ENCODE measurements at places on chromosomes 13 and 19.
A peak's percentile ranks its signal among the peaks of the same experiment; 100 is the strongest.

GRCh38 chr19:42693760-42694350 is 46.4 kb downstream of the PSG3 start:
- DNase-seq: peak; percentile 57

- DNase-seq: no peak
Observed at GRCh38 chr19:28868836-28869235, 344.1 kb downstream of the UQCRFS1 start.

DNA sequence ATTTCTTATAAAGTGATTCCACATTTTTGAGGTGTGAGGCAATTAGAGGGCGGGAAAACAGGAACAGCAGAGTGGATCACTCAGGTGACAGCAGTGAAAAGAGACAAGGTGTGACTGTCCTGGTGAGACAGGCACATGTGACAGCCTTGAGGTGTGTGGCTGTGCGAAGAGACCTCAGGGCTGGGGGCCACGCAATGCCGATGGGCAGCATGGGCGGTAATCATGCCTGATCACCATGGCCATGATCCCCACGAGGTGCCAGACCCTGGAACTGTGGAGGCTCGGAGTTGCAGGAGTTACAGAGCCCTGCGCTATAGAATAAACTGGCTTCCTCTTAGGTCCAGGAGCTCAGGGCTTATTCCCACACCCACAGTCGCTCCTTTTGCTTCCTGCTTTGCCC is 2.0 kb downstream of the SPACA6 start:
- no peak for DNase-seq

DNA sequence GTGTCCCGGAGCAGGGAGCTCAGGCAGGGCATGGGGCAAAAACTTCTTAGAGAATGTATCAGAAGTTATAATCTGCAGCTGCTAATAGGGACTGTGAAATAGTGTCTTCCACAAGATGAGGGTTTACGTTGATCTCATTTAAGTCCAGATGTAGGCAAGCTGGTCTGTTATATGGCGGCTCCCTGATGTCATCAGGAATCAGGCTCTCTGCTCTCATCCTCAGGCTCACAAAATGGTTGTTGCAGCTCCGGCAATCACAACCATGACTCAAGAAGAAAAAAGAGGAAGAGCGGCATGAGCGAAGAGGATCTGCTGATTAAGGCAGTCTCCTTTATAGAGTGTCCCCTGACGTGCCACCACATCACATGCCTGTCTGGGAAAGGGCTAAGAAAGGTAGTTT is 191.3 kb downstream of the KLF5 start:
- no peak for DNase-seq

- no peak for DNase-seq
Observed at GRCh38 chr19:16836115-16837034, 7.2 kb downstream of the SIN3B start.

DNA sequence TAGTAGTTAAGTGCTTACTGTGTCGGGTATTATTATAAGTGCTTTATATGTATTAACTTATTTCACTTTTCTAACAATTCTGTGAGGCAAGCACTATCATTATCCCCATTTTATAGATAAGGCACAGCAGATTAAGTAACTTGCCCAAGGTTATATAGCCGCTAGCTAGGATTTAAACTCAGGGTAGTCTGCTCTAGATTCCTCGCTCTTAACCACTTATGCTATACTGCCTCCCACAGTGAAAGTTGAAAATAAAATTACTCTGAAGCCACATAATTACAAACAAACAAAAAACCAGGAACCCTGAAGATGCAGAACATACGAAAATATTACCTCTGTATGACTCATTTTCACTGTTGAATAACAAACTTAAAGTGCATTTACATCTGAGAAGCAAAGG is 3.9 kb downstream of the TEX30 start:
- no peak for DNase-seq

DNA sequence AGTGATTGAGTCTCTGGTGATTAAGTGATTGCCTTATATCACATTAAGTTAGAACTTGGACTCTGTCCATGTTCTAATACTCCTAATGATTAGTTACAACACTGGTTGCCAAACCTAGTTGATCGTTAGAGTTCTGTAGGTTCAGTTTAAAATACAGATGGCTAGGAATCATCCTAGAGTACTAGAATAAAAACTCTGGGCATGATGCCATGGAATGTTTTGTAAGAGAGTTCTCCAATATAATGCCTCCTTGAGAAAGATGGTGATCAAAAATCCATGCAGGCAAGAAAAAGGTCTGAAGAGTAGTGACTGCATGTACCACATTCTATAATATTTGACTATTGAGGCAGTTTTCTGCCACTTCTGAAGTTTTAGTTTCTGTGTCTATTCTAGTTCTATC is 176.3 kb downstream of the GPC5 start:
- no peak for DNase-seq

DNA sequence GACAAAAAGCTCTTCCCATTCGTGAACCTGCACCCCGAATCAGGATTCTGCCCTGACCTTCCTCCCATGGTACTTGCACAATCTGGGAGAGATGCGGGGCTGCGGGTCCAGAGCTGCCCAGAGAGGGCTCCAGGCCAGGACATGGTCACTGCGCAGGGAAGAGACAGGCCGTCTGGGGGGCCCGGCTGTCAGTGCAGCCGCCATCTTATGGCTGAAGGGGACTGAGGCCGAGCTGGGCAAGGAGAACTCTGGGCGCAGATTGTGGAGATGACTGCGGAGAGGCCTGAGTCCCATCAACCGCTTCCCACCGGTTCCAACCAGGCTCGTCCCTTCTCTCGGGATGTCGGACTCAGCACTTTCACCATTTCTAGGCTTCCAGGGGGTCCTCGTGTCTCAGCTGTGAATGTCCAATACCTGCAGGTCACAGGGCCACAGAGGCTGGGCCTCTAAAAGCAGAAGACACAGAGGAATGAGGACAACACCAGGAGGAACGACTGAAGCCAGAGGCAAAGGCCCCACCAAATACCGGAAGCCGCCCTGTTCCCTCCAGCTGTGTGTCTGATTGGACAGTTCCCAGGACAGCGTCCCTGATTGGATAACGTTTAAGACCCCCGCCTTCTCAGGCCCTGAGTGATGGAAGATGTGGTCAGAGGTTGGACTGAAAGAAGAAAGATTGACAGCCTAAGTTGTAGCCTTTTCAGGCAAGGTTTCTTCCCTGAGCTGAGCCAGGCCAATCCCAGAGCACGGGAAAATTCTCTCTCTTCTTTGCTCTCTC is 117.1 kb upstream of the ZNF91 start:
- no peak for DNase-seq

GRCh38 chr13:33191425-33192210 is 93.9 kb downstream of the STARD13 start:
- no peak for DNase-seq

DNA sequence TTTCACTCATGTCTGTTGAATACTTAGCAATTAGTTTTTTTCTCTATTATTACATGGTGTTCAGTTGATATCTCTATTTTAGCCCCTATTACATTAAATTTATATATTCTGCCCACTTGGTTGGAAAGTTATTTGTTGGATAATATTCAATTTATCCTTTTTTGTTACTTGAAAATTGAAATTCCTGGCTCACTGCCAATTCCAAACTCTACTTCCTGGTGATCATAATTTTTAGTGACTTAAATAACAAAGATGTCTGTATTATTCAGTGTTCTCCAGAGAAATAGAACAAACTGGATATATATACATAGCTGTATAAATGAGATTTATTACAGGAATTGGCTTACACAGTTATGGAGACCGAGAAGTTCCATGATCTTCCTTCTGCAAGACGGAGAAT is 93.6 kb downstream of the GPC5 start:
- DNase-seq: no peak

DNA sequence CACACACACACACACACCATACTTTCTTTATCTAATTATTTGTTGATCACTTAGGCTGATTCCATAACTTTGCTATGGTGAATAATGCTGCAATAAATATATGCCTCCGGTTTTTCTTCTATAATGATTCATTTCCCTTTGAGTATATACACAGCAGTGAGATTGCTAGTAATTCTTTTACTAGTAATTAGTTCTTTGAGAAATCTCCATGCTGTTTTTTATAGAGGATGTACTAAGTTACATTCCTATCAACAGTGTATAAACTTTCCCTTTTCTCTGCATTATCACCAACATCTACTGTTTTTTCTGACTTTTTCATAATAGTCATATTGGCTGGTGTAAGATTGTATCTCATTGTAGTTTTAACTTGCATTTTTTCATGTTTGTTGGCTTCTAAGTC is 1405.1 kb downstream of the PCDH9 start:
- DNase-seq: no peak

GRCh38 chr13:75724752-75725517 is 88.8 kb downstream of the LMO7 start:
- DNase-seq: no peak

- DNase-seq: peak; percentile 27
Observed at GRCh38 chr13:26785838-26786630, 25.4 kb upstream of the GPR12 start.

DNA sequence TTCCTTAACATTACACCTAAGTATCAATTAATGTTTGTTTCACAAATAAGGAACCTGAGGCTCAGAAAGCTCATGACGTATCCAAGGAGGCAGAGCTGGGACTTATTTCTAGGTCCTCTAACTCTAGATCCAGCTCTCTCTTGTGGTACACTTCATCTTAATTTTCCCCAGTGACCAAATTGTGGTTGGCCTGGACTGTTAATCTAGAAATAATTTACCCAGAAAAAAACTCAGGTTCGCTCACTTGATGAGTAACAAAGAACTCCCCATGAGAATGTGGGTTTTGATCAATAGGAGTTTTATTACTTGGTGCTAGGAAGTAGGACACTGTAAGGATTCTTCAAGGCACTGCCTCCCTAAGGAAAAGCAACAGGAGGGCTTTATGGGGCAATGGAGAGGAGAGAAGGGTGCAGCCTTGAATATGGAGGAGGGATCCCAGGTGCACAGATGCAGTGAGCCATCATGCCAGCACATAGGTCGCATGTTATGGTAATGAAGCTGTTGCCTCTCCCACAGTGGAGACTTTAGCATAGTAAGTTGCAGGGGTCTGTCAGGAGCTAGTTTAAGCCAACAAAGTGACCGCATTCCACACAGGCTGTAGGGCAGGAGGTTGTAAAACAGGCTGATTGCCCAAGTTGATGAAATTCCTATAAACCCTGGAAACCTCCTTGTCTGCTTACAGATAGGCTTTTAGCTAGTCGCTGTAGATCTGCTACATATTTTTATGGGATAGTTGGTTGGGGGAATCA is 14.7 kb downstream of the RAP2A start:
- no peak for DNase-seq

DNA sequence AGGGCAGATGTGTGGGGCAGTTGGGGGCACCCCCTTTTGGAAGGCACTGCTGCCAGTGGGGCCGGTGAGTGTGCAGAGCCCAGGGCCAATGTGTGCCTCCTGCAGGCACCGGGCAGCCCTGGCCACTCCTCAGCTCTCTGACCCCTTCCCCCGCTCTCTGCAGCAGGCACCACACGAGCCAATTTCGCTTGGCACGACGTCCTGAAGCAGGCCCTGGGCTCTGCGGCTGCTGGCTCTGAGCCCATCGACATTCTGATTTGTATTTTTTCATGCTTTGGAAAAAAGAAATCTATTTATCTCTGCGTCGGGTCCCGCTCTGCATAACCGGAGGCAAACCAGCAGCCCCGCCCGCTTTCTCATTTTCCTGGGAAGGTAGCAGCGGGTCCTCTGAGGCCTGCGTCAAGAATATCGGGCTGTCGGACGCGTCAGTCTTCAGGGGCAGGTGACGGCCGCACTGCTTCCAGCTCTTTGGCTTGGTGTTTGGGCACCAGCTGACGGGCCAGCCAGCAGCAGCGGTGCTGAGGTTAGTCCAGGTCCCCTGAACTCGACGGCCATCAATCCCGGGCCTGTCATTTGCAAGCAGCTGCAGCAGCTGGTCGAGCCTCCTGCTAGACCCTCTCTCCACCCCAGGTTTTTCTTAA is 134.3 kb downstream of the KDM4B start:
- no peak for DNase-seq

GRCh38 chr13:58379221-58379620 is 747.7 kb downstream of the PCDH17 start:
- DNase-seq: no peak

DNA sequence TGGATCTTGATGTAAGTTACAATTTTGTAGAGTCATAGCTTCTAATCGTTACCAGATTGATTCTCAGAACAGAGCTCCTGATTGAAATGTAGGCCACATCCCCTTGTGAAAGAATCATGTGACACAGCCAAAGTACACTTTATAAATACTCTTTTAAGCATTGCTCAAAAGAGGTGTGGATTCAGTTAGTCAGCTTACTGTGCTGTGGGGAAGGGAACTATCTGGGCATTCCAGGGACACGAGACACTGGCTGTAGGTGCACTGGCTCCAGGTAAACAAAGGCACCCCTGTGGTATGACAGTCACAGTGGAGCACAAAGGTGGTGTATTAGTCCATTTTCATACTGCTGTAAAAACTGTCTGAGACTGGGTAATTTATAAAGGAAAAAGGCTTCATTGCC is 222.8 kb downstream of the LIG4 start:
- no peak for DNase-seq

- DNase-seq: no peak
Observed at GRCh38 chr13:114311908-114312307, 2.4 kb upstream of the CHAMP1 start.

DNA sequence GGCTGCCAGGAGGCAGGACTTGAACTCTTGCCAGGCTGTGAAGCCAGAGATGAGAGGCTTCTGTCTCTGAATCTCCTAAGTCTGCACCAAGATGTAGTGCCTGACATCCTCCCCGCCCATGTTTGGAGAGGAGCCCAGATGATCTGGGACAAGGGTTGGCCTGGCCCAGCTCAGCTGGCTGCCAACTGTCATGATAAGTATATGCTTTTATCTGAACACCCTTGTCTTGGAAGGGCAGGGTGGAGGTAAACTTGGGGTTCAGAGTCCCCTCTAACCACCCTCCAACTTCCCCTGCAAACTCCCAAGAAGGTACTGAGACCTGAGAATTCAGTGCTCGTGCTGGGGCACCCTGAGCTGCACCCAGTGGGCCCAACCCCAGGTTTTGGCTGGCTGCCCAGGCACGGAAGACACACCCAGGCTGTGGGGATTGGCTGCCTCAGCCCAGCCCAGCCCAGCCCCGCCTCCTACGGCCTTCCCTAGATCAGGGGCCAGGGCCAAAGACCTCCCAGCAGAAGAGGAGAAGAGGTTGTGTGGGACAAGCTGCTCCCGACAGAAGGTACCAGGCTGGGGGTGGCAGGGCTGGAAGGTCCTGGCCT is at the start of gene CYP4F12:
TSS of gene CYP4F12 (plus strand) at position 508 of the 596 bp plus-strand sequence. CDS start 443 bp downstream, outside the sequence.
- DNase-seq: no peak

DNA sequence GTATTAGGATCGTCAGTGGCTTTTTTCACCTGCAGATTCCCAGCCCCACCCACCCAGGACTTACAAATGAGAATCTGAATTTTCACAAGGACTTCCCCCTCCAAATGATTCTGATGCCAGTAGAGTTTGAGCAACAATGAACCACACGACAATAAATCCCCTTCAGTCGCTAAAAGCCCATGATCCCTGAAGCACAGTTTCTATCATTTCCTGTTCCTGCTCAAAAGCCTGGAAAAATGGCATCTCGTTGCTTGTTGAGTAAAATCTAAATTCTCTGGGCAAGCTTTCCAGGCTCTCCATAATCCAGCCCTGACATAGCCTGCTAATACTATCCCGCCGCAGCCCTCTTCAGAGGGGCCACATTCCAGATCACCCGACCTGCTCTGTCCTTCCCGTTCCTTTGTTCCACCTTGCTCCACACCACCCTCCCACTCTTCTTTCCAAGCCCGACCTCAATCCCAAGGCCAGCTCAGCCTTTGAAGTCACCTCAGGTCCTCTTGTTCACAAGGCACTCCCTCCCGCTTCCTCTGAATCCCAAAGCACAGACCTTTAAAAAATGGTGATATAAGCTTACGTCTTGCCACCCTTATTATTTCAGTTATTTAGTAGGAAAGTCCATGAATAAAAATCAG is 67.9 kb downstream of the NUFIP1 start:
- DNase-seq: no peak

All from endothelial cell (in vitro differentiated cells).